ENCODE measurements at places on chromosomes 6 and 20.
A peak's percentile ranks its signal among the peaks of the same experiment; 100 is the strongest.

- DNase-seq: peak; percentile 99
Observed at GRCh38 chr6:170438402-170438753, 114.7 kb downstream of the PSMB1 start.

- no peak for DNase-seq
Observed at GRCh38 chr6:138525355-138525754, 26.1 kb upstream of the NHSL1 start.

DNA sequence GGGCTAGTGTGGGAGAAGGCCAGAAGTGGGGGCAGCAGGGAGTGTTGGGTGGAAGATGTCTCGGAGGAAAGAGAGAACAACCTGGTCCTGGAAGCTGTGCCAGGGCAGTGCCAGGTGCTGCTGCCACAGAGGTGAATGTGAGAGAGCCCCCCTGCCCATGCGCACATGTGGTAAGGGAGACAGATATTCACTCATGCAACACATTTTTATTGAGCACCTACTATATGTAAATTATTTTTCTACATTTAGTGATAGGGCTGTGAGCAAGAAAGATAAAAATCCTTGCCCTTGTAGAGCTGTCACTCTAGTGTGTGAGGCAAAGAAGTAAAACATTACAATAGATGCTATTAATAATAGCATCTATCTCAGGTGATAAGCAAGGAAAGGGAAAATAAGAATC lies 471 bp downstream of the CLPSL1 start:
- no peak for DNase-seq

DNA sequence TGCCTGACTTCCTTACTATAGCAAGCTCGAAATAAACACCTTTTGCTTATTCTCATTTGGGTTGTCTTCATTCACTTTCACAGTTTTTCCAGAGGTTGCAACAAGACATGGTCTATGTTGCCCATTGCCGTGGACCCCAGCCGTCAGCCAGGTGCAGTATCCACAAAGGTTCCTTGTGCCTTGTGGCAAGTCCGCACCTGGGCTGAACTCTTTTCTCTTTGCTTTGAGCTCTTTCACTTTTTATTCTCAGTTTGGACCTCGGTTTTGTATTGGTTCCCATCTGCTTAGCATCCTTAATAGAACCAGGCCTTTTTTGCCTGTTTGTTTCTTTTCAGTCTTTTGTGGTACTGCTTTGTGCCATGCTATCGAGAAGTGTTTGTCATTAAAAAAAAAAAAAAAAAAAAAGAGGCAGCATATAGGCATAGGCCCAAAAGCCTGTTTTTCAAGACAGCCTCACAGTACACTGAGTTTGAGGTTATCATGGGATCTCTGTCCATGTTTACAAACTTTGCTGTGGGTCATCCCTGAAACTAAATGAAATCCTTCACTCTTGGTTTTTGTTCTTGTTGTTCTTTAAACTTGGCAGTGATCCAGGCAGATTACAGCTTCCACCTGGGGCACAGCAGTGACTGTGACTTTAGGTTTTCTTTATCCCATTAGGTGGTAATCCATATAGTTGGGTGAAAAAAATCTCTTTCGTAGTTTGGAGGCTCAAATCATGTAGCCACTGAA lies 33.3 kb downstream of the GSTA3 start:
- DNase-seq: no peak

DNA sequence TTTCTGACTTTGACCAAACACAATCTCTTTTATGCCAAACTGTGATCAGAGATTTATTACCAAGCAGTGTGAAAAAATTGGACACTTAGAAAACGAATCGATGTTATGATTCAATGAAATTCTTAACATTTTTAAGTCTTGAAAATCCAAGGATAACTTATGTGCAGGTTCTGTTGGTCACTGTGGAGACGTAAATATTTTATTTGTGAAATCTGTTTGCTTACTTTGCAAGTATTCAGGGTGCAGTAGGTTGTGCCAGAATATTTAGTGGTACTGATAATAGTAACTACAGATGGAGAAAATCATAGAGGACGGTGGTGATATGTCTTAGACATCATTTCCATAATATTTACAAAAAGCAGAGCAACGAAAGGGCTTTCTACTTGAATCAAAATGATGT lies 97.3 kb downstream of the BMP2 start:
- DNase-seq: no peak

DNA sequence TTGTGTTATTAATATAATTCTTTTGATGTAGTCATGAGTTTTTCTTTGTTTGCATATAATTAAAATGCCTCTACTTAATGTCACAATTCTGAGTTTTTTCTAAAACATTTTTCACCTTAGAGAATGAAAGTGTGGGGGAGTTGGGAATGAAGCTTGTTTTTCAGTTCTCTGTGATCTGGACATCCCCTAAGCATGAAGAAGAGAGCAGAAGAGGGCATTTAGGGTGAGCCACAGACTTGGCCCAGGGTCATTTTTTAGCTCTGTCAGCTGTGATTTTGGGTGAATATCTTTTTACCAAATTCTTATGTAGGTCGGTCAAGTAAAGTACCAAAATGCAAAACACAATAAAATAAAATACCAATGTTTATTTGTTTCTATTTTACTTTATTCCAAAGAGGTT lies 3.9 kb downstream of the OTOR start:
- DNase-seq: no peak

- no peak for DNase-seq
Observed at GRCh38 chr6:146595972-146596731, 2.6 kb upstream of the ADGB start.

DNA sequence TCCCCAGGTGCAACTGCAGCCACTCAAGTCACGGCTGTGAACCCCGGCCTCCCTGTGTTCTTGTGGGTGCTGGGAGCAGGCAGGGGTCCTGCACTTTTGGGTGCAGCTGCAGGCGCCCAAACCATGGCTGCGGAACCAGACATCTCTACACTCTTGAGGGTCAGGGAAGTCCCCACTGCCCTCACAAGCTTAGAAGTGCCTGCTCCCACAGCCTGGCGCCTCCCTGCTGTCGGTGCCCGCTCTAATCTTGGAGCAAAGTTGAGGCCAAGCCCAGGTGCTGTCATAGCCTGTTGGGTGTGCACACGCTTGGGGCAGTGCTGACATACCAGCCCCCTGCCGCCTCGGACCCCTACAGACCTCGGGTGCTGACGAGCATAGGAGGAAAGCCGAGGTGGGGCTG lies 6.2 kb downstream of the DEFB132 start:
- no peak for DNase-seq

DNA sequence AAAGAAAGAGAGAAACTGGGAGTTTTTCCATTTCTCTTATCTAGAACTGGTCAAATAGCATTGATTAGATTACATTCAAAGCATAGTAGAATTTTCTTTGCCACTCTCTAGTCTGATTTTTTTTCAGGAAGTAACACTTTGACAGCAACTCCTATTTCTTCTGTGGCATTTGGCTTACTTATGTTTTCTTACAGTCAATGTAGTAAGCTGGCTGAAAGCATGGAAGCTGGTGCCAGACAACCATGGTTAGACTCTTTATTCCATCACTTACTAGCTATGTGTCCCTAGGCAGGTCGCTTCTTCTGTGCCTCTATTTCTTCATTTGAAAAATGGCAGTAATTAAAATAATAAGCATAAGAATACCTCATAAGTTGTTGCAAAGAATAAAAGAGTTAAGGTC lies 54.2 kb upstream of the OPRM1 start:
- no peak for DNase-seq

DNA sequence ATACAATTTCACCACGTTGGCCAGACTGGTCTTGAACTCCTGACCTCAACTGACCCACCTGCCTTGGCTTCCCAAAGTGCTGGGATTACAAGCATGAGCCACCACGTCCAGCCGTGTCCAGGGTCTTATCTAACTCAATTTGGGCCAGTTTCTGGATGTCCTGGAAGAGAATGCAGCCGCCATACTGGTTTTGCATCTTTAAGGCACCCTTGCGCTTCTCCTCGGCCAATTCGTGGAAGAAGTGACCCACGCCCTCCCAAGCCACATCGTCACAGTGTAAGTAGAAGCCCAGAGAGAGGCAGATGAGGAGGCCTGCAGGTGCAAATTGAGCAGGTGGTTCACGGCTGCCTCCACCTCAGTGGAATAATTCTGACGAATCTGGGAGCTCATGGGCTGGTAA lies 3.7 kb upstream of the ZNF335 start:
- no peak for DNase-seq

DNA sequence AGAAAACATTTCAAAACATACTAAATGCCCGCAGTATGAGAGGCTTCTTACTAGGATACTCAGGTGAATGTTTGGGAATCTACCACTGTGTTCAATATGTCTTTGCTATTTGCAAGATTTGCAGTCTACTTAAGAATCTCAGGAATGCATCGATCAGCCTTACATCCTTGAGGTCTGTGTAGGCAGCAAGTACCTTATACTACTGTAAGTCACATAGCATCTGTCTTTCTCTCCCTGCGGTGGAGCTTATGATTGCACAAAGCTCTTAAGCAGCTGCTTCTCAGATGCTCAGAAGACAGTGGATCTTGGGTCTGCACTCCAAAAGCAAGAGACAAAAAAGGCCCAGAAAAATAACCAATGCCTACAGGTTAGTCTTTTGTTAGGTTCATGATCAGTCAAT lies 21.4 kb downstream of the PCSK2 start:
- DNase-seq: no peak

DNA sequence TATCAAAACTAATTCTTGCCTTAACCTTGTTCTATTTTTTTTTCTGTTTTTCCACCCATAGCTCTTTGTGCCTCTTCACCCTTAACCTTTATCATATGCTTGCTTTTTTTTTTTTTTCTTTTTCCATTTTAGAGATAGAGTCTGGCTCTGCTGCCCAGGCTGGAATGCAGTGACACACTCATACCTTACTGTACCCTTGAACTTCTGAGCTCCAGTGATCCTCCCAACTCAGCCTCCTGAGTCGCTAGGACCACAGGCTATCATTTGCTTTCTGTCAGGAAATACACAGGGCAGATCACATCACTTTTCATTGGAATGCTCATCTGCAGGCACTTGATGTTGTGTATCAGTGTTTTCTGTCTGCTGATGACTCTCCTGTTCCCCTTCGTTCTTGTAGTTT lies 33.5 kb downstream of the TMEM170B start:
- DNase-seq: no peak

- no peak for DNase-seq
Observed at GRCh38 chr6:5723841-5724691, 282.7 kb downstream of the NRN1 start.

- DNase-seq: no peak
Observed at GRCh38 chr6:10259671-10260070, 155.2 kb downstream of the TFAP2A start.

DNA sequence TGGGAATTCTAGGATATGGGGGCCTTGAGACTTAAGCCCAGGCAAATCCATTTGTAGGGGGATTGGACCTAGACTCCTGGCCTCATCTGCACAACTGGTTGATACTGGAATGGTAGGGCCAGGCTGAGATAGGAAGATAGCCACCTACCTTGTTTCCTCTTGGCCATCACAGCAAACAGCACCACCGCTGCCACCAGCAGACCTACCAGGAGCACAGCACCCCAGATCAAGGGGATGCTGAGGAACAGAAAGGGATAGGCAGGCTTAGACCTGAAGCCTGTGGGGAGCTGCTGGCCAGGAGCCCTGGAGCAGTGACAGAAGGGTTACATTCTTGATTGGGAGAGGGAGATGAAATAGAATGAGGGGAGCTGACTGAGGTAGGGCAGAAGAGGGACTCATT lies 3.5 kb downstream of the TREML1 start:
- DNase-seq: no peak

- peak; percentile 50 for DNase-seq
Observed at GRCh38 chr6:30613251-30614043, 3.6 kb downstream of the PPP1R10 start.

DNA sequence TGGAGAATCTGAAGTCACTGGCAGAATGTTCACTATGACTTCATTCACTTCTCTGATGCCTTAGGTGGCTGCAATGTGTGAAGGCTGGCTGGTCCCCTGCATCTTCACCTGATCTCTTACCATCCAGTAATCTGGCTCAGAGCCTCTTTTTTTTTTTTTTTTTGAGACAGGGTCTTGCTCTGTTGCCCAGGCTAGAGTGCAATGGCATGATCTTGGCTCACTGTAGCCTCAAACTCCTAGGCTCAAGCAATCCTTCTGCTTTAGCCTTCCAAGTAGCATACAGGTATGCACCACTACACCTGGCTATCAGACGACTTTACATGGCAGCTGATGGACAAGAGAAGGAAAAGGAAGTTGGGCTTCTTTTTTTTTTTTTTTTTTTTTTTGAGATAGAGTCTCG lies 25.8 kb upstream of the JARID2 start:
- no peak for DNase-seq

GRCh38 chr6:157635388-157636244 lies 187.4 kb upstream of the SNX9 start:
- DNase-seq: no peak

DNA sequence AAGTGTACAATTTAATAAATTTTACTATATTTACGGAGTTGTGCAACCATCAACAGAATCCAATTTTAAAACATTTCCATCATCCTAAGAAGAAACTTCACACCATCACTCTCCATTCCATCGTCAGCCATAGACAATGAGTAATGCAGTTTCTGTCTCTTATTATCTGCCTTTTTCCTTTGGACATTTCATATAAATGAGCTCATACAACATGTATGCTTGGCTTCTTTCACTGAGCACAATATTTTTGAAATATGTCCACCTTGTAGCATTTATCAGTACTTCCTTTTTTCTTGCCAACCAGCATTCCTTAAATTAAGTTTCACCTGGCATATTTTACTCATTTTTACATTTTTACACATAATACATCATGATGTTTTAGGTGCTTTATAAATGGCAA lies 22.7 kb upstream of the HIVEP1 start:
- DNase-seq: no peak

DNA sequence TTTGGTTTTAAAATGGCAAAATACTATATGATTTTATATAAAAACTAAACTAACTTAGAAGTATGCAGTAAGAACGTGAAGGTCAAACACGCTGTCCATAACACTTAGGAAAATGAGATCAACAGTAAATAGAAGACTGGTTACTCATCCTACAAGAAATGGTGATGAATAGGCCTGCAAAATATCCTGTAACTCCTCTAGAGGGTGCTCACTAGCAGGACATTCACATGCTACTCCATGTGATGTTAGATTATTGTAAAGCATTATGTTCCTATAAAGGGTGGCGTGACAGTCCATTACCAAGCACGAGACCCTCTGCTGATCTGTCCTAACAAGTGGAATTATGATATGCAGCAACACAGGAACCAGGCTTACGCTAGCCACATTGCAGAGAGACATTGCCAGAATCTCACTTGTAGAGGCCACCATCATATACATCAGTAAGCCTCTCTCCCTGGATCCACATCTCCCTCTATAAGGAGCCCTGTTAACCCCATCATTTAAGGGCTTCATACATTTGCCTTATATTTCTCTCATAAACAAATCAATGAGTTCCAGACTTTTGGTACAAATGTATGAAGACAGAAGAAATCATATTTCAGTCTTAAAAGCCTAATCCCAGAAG lies 18.0 kb upstream of the DEFB129 start:
- DNase-seq: peak; percentile 82

GRCh38 chr6:134550604-134551003 lies 232.7 kb upstream of the SGK1 start:
- peak; percentile 86 for DNase-seq

All from HCEC 1CT (cell line).